ENCODE measurements at places on chromosomes 11 and 22.

- no peak for DNase-seq
Measured at GRCh38 chr11:64290352-64291261, 495 bp upstream of the KCNK4 start.

DNA sequence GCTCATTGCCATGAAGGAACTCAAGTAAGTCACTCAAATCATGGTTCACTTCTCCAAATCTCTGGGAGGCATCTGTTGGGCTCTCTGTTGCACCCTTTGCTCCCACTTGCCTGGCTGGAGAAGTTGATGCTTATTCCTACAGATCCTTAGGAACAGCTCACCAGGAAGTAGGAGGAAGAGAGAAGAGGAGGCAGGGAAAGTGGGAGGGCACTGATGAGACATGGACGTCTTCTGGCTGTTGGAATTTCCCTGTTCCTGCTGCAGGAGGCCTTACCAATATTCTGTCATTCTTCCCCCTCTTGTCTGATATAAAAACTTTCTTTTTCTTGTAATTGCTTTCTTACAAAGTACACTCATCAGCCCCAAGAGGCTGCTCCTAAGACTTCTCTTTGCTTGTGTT lies 13.6 kb downstream of the POLR2F start:
- no peak for DNase-seq

- no peak for DNase-seq
Measured at GRCh38 chr11:45468267-45468856, 182.2 kb upstream of the SYT13 start.

- DNase-seq, result no peak
Measured at GRCh38 chr22:46425016-46425415, 89.5 kb downstream of the TRMU start.

DNA sequence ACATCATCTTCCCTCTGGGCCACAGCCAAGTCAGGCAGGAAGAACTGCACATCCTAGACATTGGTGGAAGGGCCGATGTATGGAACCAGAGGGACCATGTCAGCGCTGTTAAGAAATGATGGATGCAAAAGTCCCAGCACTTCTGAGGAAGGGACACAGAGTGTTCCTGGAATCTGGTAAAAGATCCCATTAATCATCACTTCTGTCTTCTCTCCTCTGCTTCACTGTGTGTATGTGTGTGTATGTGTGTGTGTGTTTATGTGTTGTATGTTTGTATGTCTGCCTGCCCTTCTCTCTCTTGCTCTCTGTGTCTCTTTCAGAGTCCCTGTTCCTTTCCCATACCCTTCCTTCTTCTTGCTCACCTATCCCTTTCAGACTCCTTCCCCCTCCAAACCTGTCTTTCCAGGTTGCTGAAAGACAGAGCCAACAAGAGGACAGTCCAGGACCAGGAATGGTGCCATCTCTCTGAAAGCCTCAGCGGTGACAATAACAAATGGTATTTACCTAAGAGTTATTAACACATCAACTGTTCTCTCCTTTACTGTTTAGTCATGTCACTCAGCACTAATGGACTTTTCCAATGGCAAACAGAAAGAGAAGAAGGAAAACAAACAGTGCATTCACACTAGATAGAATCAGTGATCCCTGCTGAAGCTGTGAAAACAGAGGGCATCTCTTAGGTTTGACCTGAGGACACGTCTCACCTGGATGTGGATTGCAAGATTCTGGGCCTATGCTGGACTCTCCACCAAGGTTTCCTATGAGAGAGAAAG lies 47.1 kb downstream of the EHF start:
- no peak for DNase-seq

- DNase-seq, result no peak
Measured at GRCh38 chr22:43622886-43623285, 189.2 kb downstream of the EFCAB6 start.

- no peak for DNase-seq
Measured at GRCh38 chr11:35436581-35437250, 17.4 kb upstream of the SLC1A2 start.

DNA sequence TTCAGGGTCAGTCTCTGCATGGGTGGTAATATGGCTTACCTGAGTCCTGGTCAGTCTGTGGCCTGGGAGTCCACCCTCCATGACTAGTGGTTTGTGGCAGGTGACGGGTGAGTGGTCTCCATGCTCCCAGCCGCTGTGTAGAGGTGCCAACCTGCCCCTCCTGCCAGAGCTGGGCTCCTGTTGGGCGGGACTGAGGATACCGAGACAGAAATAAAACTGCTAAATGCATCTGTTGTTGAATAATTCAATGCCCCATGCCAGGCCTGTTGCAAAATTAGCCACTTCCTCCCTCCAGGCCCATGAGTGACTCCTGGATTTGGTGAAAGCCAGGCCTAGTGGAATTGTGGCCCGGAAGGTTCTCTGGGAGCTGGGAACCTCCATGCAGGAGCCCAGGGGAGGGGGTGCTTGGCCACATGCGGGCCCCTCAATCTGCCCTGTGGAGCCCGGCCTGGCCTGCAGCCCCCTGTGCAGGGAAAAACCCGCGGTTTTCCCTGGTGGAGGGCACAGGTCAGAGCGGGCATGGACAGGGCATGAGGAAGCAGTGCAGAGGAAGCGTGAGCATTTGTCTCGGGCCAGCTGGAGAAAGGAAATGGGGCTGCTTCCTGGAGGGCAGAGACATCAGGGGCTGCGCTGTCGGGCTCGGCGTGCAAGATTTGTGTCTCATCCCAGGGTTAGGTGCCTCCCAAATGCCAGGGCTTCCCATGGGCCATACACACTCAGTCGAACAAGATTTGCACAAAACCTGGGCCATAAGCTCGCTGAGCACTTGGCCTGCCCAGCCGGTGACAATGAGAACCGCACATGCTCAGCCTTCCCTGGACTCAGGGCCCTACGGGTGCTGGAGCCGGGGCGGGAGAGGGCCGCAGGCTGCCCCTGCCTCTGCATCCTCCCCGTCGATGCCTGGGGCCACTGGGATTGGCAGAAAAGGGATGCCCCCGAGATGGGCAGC lies 66.9 kb downstream of the KCNQ1 start:
- DNase-seq, result no peak

- no peak for DNase-seq
Measured at GRCh38 chr11:2380807-2381350, 3.8 kb downstream of the CD81 start.

DNA sequence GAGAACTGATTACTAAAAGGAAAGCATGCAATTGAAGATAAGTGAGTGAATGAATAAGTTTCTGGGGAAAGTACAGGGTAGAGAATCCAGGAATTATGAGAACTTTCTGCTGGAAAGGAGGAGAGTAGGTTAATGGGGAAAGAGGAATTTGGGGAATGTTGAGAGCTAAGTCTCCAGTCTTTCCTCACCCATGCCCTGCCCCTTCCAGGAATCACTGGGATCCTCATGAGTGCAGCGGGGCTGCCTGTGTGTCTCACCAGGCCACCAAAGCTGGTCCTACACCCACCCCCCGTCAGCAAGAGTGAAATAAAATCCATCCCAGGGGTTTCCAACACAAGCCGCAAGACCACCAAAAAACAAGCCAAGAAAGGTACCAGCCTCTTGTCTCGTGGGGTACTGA lies 17.0 kb downstream of the DTX4 start:
- DNase-seq, result no peak

DNA sequence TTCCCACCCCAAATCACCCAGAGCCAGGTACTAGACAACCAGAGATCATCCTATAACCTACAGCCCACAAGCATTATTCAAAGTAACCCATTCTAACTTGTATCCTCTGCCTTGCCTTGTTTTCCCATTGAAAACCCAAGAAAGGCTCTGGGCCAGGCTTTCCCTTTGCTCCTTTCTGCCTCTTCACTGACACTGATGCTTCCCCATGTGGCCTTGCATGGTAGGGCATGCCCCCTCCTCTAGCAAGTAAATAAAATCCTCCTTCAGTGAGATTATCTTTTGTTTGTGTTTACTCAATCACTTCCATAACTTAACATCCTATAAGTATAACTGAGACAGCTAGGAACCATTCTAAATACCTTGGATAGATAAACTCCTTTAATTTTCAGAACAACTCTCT lies 65.6 kb upstream of the FAR1 start:
- no peak for DNase-seq

DNA sequence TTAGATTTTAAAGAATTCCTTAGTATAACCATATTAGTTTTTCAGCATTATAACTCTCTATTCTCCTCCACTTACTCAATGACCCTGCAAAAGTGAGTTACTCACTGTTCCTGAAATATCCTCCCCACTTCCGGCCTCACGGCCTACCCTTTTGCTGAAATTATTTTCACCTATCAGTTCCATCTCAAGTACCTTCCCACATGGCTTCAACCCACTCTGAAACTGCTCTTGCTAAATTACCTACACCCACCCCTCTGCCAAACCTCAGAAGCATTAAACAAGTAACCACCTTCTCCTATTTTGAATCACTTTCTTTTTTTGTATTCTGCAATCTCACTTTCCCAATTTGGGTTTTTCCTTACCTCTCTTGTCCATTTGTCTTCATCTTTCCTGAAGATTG lies 37.7 kb downstream of the OR5P2 start:
- no peak for DNase-seq

GRCh38 chr11:106017093-106017492 lies 4.9 kb downstream of the MSANTD4 start:
- no peak for DNase-seq

DNA sequence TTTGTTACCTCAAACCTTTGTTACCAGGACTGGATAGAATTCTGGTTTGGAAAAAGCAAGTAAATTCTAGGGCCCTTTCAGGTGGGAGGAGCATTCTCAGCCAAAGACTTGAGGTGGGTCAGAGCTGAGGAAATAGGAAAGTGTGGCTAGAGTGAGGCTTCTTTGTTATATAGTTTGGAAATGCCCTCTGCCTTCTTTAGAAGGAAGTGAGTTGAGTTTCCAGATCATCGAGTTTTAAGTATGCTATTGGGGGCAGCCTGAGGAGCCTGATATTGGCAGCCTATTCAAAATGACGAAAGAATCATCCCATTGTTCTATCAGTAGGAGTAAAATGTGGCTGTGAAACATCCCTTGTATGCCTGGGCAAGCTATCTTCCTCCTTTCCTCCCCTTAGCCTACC lies 134.1 kb downstream of the ARHGAP42 start:
- no peak for DNase-seq

DNA sequence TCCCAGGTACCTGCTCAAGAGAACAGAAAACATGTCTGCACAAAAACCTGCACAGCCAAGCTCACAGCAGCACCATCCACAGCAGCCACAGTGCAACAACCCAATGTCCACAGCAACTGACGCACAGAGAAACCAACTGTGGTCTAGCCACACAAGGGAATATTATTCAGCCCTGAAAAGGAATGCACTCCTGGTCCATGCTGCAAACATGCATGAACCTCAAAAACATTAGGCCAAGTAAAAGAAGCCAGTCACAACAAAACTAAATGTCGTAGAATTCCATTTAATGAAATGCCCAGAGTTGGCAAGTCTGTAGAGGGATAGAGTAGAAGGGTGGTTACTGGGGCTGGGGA lies 60.6 kb downstream of the MYEOV start:
- no peak for DNase-seq

DNA sequence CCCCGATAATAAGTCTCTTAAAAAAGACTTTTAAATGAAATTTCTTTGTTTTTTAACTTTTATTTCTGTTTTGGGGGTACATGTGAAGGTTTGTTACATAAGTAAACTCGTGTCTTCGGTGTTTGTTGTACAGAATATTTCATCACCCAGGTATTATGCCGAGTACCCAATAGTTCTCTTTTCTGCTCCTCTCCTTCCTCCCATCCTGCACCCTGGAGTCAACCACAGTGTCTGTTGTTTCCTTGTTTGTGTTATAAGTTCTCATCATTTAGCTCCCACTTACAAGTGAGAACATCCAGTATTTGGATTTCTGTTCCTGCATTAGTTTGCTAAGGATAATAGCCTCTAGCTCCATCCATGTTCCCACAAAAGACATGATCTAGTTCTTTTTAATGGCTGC lies 1.6 kb upstream of the GSTP1 start:
- DNase-seq, result no peak

GRCh38 chr22:30667494-30668385 lies at the start of gene DUSP18:
TSS of gene DUSP18 (minus strand) at chr22:30667875. CDS start at chr22:30664003, 3,872 bp downstream.
- DNase-seq, result peak; percentile 78

GRCh38 chr11:122192634-122193255 lies 76.7 kb upstream of the BLID start:
- no peak for DNase-seq

GRCh38 chr11:62398011-62398994 lies 20.5 kb upstream of the SCGB1A1 start:
- no peak for DNase-seq

DNA sequence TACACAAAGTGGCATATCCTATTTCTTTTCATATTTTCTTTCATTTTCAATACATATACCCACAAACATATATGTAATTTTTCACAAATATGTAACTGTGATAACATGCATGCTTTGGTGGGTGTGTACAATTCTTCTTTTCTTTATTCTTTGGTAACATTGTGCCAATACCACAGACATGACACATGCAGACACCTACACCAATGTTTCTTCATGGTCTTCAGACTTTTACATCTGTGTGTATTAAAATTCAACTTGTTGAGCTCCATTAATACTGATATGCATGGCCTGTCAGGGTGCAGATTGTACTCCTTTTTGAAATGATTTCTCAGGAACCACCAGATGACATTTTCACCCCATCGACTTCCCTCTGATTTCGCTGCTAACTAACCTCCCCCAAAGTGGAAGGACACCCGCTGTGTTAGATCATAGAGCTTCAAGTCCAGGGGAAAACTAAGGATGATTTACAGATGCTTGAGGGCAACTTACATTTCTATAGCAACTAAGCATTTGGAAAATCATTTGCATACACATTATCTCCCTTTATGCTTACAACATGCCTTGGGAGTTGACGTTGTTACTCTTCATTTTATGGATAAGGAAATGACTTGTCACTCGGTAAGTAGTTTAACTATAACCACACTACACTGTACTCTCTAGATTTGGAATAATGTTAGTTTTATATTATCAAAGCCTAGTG lies 10.5 kb upstream of the PANX3 start:
- DNase-seq, result no peak

GRCh38 chr11:87038235-87038977 lies 672 bp downstream of the TMEM135 start:
- DNase-seq, result no peak

- DNase-seq, result no peak
Measured at GRCh38 chr11:27722953-27723344, 22.7 kb upstream of the BDNF start.

GRCh38 chr22:23822101-23822671 lies 16.6 kb downstream of the DERL3 start:
- no peak for DNase-seq

DNA sequence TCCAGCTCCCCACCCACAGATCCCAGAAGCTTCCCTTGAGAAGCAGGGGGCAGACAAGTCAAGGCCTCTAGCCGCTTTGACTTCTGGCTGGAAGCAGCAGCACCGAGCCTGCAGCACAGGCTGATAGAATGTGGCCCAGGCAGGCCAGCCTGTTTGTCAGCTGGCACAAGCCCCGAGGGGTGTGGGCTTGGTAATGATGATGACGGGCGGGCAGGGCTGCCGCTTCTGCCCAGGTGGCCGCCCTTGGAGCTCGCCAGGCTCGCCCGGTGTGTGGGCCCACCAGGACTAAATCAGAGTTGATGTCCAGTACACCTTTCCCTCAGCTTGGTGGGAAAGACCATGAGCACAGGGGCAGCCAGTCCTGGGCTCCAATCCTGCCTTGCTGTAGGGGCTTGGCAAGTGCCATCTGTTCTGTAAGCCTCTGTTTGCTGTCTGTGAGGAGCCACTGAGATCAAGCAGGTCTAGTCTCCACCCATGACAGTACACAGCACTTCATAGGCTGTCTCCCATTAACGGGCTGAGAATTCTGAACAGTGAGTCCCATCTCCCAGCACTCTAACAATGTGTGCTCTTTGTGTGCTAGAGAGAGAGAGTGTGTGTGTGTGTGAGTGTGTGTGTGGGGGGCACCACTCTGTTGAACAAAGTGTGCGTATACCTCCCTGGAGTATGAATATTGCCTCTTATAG lies 26.8 kb downstream of the MICAL2 start:
- DNase-seq, result no peak

Data from T-cell (primary cell).